Colonic mucosa (tissue), 4 donors: ENCODE measurements at places on chromosomes 13 and 19. TPM values are rescaled to one million over a fixed set of nuclear protein-coding genes. Genes with fewer than 3 reads are reported as not detected.

- no peak for DNase-seq
Measured at GRCh38 chr13:73935991-73936390, 198.2 kb downstream of the KLF12 start.

DNA sequence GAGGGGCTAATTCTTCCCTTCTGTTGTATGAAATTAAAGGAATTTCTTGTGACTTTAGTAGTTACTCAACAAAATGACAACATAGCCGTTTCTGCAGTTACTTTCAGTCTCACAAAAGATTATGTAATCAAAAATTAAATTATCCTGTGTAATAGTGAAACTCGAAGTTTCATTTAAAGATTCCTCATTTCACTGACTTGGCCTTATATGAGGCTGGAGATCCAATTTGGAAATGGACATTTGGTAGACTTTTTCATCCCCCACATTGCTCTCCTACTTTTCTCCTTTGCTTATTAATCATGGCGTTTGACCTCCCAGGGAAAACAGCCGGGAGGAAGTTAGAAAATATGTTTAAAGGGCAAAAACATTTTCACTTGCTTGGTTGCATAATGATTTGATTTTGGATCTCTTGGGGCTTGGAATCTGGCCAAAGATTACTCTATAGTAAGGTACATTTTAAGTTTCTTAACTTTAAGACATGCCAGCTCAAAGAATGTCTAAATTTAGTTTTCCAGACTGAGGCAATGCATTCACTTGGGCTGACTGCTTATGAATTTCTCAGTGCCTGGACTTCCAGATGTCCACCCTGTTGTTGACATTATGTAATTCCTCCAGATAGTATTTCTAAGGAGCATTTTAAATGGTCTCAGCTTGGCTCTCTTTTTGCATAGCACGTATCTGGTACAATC, 1364.9 kb upstream of the MIR17HG start:
- no peak for DNase-seq

GRCh38 chr13:50189450-50189849, 174.2 kb downstream of the KCNRG start:
- no peak for DNase-seq

GRCh38 chr19:2722541-2723344, 1.6 kb upstream of the DIRAS1 start:
- DNase-seq: peak; percentile 32

- no peak for DNase-seq
Measured at GRCh38 chr19:33730858-33731607, 65.6 kb upstream of the KCTD15 start.

Gene LRG1
- 24.4 TPM for total RNA-seq
